BE2C (cell line): ENCODE measurements at places on chromosomes 4 and X.

GRCh38 chr4:4990857-4991540, 28.3 kb downstream of the CYTL1 start:
- peak; percentile 72 for DNase-seq

GRCh38 chr4:38539501-38539900, 124.5 kb upstream of the KLF3 start:
- DNase-seq, result no peak

DNA sequence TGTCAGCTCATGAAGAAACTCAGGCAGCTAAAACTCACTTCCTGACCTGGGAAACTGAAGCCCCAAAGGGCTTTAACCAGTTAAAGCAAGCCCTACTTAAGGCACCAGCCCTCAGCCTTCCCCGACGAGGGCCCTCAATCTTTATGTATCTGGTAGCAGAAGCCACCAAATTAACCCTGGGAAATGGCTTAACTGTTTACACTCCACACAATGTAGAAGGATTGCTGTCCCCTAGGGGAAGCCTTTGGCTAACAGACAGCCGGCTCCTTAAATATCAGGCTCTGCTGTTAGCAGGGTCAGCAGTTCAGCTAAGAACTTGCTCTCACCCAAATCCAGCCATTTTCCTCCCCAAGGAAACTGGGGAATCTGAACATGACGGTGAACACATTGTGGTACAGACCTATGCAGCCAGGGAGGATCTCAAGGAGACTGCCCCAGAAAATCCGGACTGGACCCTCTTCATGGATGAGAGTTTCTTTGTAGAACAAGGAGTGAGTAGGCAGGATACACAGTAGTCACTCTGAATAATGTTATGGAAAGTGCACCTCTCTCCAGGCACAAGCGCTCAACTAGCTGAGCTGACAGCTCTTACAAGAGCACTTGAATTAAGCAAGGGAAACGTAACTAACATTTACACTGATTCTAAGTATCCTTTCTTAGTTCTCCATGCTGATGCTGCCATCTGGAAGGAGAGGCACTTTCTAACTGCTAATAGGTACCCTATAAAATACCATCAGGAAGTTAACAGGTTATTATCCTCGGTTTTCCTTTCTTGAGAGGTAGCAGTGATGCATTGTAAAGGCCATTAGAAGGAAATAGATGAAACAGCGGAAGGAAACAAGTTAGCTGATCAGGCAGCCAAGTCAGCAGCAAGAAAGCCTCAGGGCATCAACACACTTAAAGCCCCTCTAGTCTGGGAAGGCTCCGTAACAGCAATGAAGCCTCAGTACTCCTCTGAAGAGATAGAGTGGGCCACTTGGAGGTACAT, 9.6 kb upstream of the NAF1 start:
- no peak for DNase-seq

DNA sequence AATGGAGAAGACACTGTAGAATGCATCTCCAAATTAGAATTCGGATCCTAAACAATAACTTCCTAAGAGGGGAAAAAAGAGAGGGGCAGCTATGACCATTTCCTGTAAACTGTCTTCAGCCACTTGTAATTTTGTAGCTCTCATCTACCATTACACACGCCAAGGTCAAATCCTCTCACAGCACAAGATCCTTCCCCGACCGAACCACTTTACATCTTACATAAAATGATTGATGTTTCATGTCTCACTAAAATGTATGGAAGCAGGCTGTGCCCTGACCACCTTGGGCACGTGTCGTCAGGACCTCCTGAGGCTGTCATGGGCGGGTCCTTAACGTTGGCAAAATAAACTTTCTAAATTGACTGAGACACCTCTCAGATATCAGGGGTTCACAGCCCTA, 24.1 kb upstream of the PBDC1 start:
- DNase-seq, result peak; percentile 28

DNA sequence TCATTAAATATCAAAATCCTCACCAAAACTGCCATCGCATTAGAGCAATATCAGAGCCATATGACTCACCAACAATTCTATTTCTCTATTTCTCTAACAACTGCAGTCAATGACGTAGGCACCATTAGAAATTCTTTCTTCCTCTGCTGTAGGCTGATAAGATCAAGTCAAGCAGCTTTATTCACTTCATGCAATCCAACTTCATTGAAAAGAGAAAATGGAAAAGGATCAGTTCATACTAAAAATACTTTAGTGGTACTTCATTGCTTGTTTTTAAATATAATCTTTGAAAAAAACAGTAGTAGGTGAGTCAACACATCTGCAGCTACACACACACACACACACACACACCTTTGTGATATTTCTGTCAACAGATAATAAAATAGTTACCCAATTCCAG, 345.3 kb upstream of the TENM3 start:
- DNase-seq, result no peak

DNA sequence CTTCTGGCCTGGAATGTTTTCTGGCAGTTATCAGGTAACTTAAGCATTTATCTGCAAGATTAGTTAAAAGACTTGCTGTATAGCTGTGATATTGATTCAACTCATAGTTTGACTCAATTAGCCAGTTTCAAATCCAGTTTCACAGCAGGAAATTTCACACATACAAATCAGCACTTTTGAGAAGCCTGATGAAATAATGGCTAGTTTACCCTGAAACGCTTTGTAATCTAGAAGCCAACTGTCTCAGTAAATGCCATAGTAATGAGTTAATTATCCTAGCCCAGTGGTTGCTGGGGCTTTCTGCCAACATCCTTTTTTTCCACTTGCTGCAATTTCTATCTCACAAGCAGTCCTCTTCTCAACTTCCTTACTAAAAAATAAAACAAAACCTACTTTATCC, 53.1 kb downstream of the ARHGEF38 start:
- DNase-seq, result no peak

GRCh38 chr4:112085156-112086035, 59.9 kb upstream of the FAM241A start:
- no peak for DNase-seq

GRCh38 chr4:18566970-18567799, 545.6 kb upstream of the LCORL start:
- no peak for DNase-seq

DNA sequence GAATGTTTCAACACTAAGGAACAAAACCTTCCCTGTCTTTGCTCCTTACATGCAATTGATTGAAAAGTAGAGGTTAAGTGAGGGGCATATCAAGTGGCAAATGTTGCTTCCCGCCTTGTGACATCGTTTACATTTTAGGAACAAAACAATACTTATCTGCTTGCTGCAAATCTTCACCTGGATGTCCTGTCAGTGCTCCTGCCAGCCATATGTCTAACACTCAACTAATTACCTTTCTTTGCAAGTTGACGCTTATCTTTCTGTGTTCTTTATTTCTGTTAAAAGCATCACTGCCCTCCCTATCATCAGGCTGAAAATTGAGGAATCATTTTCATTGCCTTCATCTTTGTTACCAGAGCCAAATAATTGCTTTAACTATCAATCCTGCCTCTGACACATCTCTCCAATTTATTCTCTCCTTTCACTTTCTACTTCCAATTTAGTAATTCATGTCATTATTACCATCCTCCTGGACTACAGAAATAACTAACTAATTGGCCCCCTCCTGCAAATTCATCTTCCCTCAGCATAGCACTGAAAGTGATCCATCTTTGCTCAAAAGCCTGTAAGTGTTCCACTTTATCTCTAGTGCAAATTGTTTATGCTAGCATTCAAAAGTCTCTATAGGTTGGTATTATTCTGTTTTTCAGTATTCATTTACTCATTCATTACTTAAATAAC, 298.7 kb upstream of the ATOH1 start:
- DNase-seq, result no peak

DNA sequence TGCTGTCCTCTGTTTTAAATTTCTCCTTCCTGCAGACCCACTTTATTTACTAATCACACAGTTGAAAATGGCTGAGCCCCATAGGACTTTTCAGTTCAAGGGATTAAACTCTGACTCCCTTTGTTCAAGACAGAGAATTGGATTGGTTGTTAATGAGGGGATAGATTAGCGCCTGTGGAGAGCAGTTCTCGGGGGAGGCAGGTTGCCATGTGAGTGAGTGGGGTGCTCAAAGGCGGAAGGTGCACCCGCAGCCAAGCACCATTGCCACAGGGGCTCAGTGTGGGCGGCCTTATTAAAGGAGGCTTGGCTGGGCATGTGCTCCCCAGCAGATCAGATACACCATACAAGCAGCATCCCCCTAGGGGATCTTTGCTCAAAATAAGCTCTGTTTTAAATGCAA, 7.9 kb upstream of the CBR4 start:
- peak; percentile 25 for DNase-seq

DNA sequence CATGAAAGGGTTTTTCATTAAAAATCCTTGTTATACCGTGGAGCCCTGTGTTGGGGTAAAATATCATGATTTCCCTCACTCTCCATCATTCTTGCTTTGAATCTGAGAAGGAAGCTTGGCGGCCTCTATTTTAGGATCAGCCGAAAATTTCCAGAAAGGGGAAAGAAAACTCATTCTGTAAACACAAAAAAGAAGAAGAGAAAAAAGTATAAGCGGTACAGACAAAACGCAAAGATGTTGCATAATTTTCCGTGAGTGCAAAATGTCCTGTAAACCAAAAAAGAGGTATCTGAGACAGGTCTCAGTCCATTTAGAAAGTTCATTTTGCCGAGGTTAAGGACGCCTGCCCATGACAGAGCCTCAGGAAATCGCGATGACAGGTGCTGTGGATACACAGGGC, 5.3 kb downstream of the CSF2RA start:
- no peak for DNase-seq

GRCh38 chr4:53161051-53161786, 204.6 kb downstream of the SCFD2 start:
- no peak for DNase-seq

DNA sequence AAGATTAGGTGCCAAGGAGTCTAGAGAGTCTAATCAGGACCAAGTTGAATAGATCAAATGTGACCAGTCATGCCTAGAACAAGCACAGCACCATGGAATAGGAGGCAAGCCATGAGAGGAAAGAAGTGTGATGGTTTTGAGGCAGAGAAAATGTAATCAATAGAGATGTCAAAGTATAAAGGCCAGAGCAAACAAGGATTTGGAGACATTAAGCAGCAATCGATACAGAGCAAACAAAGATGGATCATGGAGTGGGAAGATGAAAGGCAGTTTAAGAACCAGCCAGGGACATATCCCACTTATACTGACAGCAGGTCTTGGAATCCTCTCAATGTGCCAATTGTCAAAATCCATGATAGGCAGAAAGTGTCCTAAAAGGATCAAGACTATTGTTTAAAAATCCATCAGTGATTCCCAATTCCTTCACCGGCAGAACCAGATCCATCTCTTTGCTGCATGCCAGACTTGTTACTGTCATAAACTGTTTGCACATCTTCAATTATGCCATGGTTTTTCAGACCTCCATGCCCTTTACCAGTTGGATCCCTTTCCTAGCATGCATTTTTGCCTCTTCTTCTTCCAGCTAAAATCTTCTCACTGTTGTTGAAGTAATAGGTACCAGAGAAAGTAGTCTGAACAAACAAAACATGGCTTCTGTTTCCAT, 520.7 kb upstream of the ARX start:
- DNase-seq, result no peak

- DNase-seq, result peak; percentile 43
These were observed 171.6 kb downstream of the PCDH10 start for GRCh38 chr4:133320576-133321170.

GRCh38 chrX:135489542-135489941, 30.9 kb upstream of the INTS6L start:
- no peak for DNase-seq

GRCh38 chr4:37648084-37648817, 37.9 kb downstream of the RELL1 start:
- DNase-seq, result peak; percentile 40

DNA sequence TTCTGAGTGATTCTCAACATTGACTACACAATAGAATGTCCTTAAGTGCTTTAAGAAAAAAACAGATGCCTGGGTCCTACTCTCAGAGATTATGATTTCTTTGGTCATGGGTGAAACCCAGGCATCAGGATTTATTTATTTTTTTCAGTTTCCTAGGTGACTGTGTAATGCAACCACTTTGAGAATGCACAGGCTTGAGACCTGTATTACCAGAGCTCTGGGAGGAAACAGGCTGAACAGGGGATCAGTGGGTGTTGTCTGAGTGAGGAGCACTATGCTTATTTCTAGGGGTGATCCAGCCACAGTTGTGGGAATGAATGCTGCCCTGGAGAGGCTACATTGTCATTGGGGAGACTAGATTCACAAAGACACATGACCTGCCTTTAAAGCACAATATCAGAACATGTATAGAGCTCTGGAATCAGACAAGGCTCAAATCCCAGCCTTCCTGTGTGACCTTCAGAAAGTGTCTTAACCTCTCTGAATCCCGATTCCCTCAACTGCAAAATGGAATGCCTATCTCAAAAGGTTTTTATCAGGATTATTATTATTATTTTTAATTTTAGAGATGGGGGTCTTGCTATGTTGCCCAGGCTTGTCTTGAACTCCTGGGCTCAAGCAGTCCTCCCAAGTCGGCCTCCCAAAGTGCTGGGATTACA, 61.6 kb upstream of the PRPS1 start:
- no peak for DNase-seq

- no peak for DNase-seq
These were observed 267.3 kb upstream of the TET2 start for GRCh38 chr4:104879367-104879766.

DNA sequence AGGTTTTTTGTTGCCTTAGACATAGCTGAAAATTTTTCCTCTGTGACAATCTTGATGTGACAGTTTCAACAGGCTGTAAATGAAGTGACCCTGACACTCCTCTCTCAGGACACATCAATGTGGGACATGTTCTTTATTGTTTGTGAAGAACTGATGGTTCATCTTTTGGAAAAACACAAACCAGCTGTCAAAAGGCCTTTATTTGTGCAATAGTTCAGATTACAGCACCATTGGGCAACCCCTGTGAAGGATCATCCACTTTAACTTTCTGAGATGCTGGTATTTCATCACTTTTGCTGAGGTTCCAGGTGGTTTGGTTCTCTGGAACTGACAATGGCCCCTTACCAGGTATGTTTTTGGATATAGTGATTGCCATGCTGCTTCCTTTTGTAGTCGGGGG, 40.3 kb downstream of the OSTC start:
- DNase-seq, result no peak

GRCh38 chr4:22215084-22215483, 266.5 kb upstream of the KCNIP4 start:
- no peak for DNase-seq

DNA sequence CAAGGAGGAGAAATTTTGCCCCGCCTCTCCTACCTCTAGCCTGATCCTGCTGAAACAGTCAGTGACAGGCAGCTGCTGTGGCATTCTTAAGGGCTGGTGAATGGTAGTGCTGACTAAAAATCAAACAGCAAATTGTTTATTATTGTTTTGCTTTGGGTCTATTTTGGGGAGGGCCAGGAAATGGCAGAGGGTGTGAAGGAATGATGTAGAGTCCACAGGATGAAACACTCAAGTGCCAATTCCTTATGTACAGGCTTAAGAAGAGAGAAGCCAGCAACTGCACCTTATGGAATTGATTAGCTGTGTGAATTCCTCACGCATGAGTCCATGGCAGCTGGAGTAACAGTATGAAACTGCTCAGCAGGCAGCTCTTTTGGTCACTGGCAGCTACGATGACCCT, 39.7 kb downstream of the VEGFC start:
- no peak for DNase-seq

- no peak for DNase-seq
These were observed 931.7 kb upstream of the HS3ST1 start for GRCh38 chr4:12360391-12360790.

GRCh38 chrX:103356130-103356798, at the start of gene TCEAL9:
Gene TCEAL9 (plus strand): TSS chrX:103356506. CDS start chrX:103357685, 1,179 bp downstream.
- peak; percentile 58 for DNase-seq

- peak; percentile 53 for DNase-seq
These were observed 71.0 kb downstream of the USP46 start for GRCh38 chr4:52588097-52588496.
